ENCODE measurements at places on chromosomes 2 and 18.

GRCh38 chr2:11697103-11697871 lies 27.3 kb upstream of the NTSR2 start:
- no peak for DNase-seq

DNA sequence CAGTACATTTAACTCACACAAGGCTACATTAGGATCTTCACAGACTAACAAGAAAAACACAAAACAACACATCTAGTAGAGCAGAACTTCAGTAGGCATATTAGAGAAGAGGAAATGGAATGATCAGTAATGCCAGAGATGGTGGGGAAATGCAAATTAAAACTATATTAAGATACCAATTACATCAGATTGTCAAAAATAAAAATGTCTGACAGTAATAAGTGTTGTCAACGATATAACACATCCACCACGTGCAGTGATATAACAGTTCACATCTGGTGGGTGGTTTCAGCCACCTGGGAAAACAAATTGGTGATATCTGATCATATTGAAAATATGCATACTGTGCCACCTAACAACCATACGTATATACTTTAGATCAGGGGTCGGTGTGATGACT lies 59.9 kb downstream of the GALNT1 start:
- DNase-seq: no peak

- no peak for DNase-seq
Measured at GRCh38 chr2:153228904-153229303, 249.7 kb downstream of the RPRM start.

DNA sequence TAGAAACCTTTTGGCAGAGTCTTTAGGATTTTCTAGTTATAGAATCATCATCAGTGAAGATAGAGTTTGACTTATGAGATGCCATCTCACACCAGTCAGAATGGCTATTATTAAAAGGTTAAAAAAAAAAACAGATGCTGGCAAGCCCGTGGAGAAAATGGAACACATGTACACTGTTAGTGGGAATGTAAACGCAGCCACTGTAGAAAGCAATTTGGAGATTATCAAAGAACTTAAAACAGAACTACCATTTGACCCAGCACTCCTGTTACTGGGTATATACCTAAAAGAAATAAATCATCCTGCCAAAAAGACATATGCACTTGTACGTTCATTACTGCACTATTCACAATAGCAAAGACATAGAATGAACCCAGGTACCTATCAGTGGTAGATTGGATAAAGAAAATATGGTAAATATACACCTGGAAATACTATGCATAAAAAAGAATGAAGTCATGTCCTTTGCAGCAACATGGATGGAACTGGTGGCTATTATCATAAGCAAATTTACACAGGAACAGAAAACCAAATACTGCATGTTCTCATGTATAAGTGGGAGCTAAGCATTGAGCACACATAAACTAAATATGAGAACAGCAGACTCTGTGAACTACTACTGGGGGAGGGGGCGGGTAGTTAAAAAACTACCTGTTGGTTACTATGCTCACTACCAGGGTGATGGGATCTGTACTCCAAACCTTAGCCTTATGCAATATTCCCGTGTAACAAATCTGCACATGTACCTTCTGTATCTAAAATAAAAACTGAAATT lies 279.0 kb downstream of the KIAA1328 start:
- DNase-seq: no peak

All from stimulated activated CD8-positive, alpha-beta memory T cell treated with anti-CD3 and anti-CD28 coated beads, Interleukin-15, amount 100 ng/mL, for 4 hours (primary cell).